ENCODE measurements at places on chromosomes 7 and 10.

GRCh38 chr7:135879233-135879632, 97.9 kb downstream of the MTPN start:
- no peak for DNase-seq

- no peak for DNase-seq
Measured at GRCh38 chr10:94038024-94038423, 44.3 kb downstream of the PLCE1 start.

- DNase-seq: no peak
Measured at GRCh38 chr10:113000876-113001598, 51.0 kb downstream of the TCF7L2 start.

DNA sequence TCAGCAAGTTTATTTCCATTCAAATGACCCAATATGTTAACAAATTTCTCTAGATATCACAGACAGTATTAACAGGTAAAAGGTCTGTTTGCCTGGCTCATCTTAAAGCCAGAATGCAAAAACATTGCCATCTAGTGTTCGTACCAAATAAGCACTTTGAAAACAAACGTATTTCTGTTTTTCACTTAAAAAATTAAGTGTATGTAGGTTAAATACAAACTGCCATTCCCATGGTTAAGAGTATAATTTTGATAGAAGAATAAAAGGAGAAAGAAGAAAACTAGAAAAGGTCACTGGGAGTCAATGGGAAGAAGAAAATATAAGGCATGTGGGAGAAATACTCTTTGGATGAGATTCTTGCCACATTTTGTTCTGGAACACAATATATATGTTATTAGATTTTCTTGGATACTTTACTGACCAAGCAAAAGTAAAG, 51.0 kb downstream of the ORC5 start:
- DNase-seq: no peak

DNA sequence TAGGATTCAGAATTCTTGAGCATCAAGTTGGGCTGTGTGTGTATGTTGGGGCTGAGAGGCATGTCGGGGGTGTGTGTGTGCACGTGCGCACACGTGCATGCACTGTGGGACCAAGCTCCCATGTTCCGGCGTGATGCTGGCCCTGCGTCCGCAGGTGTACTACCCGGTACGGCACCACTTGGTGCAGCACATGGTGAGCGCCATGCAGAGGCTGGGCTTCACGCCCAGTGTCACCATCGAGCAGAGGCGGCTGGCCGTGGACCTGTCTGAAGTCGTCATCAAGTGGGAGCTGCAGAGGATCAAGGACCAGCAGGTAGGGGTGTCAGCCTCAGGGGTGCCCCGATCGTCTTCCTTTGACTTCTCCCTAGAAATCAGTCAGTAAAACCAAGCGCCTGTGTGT, 77.7 kb downstream of the TRRAP start:
- no peak for DNase-seq

- DNase-seq: no peak
Measured at GRCh38 chr10:52145636-52146035, 168.4 kb upstream of the DKK1 start.

- no peak for DNase-seq
Measured at GRCh38 chr7:6306471-6306870, 34.0 kb upstream of the CYTH3 start.

DNA sequence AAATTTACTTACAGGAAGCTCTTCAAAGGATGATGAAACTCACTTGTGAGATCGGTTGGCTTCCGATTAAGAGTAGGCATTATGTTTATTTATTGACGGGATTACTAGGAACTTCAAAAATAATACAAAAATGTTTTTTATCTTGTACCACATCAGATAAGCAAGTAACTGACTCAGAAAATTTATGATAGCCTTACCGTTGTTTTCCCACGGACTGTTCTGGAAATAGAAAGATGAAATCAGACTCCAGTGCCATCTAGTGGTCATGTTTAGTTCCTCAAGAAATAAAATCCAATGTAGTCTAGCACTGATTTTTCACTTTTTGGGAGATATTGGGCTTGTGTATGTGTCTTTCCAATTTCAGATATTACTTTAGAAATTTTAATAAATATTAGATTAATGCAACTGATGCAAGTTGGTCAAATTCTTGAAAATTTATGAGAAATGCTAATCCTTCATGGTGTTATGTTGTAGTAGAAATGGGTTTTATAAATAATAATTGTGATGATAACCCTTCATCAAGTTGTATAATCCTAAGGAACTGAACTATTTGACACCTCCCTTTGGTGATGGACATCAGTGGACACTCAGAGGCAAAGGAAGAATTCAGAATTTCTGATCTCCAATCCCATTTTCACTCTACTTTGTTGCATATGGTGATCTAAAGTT, 168.8 kb downstream of the TMEM26 start:
- no peak for DNase-seq

DNA sequence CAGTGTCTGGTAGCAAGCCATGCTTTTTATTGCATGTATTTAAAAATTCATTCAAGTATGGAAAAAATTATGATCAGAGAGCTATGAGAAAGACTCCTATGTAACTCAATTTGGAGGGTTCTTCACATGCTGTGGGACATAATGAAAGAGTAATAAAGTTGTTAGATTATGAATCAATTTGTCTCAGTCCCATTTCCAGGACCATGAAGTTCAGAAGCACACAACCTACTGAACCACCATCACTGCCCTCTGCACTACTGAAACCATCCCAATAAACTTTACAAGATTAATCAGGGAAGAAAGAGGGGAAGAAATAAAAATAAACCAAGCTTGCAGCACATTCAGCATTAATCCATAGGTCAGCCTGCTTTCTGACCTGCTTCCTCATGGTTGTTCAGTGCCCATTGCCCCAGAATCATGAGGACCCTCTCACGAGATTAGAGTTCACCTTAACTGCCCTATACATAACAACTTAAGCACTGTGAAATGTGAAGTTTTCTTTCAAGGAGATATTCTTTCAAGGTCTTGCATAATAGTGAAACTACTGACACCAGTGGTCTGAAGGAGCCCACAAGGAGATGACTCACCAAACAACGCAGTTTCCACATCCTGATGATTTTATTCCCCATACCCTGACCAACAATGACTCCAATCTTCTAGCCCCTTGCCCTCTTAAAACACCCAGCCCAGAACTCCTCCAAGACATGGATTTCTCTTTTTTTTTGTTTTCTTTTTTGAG, 171.5 kb upstream of the ADCY1 start:
- DNase-seq: no peak

GRCh38 chr10:17984563-17984962, 32.8 kb downstream of the SLC39A12 start:
- DNase-seq: no peak

DNA sequence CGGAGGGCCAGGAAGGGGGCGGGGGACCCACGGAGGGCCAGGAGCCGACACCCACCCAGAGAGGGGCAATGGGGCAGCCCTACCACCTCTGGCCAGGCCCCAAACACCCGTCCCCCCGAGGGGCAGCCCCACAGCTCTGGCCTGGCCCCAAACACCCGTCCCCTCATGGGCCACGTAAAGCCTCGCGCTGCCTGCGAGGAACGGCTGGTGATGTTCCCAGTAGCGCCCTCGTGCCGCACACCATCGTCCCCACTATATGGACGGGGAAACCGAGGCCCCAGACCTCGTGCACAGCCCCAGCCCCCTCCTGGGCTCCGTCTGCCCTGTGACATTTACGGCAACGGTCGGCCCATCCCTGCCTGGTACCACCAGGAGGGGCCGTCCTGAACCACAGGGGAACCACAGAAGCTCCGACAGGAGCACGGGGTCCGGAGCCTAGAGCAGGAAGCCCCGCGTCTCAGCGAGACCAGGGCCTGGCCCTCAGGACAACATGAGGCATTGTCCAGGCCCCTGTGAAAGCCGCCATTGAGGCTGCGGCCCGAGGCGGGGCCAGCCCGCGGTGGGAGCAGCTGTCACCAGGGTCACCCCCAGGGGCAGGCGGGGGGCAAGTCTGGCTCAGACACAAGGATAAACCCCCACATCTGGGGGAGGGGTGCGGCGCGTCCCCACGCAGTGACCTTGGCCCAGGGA, 35.6 kb downstream of the GET4 start:
- no peak for DNase-seq

- no peak for DNase-seq
Measured at GRCh38 chr7:25118048-25118753, 6.9 kb downstream of the CYCS start.

- DNase-seq: no peak
Measured at GRCh38 chr10:69439813-69440506, 11.3 kb upstream of the TSPAN15 start.

- no peak for DNase-seq
Measured at GRCh38 chr10:13110908-13111307, 10.9 kb downstream of the OPTN start.

DNA sequence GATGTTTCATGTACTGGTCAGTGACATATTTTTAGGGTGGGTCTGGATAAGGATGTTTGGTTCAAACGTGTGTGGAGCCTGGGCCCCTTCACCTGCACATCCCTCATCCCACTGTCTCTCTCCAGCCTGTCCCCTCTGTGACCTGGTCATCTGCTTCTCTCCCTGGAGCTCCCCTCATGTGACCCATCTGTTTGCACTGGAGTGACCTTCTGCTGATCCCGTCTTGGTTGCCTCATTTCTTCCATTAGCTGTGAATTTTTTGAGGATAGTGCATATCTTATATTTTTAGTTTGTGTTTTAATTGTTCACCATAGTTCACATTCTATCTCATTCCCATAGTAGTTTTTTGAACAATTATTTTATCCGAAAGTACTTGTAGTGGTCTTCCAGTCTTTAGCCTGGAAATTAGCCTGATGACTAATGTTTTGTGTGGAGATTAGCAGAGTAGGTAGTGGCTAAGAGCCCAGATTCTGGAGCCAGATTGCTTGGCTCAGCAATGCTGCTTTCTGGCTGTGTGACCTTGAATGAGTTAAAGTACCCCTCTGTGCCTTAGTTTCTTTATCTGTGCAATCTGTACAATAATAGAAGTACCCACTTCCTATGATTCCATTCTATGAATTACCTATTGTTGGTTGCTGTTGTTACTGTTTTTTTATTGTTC, 224.5 kb downstream of the LRMDA start:
- DNase-seq: no peak

Measured in right forelimb (tissue), 1 donor.